ENCODE measurements at places on chromosomes 3 and 15.

DNA sequence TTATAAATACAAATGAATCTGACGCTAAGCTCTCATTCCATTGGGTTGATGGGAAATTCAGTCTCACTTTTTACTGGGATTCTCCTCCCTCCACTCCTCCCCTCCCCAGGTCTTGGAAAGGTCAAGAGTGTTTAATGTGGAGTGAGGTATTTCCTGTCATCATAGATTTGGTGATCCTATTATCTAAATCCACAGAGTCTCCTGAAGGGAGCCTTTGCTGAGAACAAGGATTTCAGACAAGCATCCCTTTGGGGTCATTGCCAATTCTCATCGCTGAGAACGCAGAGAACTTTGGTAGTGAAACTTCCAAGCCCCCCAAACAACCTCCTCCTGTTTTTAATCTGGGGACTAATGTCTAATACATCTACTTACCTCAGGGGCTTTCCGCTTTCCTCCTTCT is 297.9 kb downstream of the OTOL1 start:
- no peak overlapping the region for H3K27ac ChIP-seq
- H3K36me3 ChIP-seq = no peaks in the 10 kb centered on the region
- no peak for DNase-seq
- H3K4me3 ChIP-seq = no peak overlapping the region
- no peaks in the 10 kb centered on the region for H3K4me1 ChIP-seq
- H3K27me3 ChIP-seq = no peaks in the 10 kb centered on the region

DNA sequence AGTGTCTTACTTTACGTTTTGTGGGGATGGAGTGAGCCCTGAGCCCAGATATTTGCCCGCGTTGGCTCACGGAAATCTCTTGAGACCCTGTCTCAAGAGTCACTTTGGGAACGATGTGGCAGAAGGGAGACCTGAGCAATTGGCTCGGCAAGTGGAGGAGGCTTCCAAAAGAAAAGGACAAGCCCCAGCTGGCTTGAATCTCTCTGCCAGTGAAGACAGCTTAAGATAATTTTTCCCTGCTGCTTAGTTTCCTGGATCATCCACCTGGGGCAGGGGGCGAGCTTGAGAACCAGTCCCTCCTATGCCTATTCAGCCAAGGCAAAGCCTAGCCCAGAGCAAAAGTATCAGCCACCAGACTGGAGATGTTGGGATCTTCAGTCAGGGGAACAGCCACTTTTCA is 708 bp downstream of the SEC22A start:
- H3K27me3 ChIP-seq = no peaks in the 10 kb centered on the region
- H3K36me3 ChIP-seq = no peaks in the 10 kb centered on the region
- no peak for DNase-seq
- H3K27ac ChIP-seq = peak overlapping the region; percentile 95
- peak overlapping the region; percentile 75 for H3K4me3 ChIP-seq

DNA sequence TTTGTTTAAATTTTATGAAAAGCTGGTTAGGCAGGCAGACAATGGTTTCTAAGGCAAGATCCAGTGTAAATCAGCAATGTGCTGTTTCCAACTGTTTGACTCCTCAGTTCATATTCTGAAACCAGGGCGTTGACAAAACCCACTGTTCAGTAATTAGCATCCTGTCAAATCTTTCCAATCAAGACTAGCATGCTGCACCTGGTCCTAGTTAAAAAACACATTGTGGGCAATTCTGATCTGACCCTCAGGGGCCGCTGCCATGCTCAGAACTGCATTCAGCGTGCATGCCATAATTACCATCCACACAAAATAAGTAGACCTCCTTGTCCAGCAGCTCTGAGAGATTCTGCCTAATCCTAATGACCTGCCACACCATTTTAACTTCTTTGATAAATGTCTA is 20.9 kb upstream of the RBP1 start:
- H3K4me1 ChIP-seq = no peaks in the 10 kb centered on the region
- no peak overlapping the region for H3K4me3 ChIP-seq
- no peak overlapping the region for H3K27ac ChIP-seq

DNA sequence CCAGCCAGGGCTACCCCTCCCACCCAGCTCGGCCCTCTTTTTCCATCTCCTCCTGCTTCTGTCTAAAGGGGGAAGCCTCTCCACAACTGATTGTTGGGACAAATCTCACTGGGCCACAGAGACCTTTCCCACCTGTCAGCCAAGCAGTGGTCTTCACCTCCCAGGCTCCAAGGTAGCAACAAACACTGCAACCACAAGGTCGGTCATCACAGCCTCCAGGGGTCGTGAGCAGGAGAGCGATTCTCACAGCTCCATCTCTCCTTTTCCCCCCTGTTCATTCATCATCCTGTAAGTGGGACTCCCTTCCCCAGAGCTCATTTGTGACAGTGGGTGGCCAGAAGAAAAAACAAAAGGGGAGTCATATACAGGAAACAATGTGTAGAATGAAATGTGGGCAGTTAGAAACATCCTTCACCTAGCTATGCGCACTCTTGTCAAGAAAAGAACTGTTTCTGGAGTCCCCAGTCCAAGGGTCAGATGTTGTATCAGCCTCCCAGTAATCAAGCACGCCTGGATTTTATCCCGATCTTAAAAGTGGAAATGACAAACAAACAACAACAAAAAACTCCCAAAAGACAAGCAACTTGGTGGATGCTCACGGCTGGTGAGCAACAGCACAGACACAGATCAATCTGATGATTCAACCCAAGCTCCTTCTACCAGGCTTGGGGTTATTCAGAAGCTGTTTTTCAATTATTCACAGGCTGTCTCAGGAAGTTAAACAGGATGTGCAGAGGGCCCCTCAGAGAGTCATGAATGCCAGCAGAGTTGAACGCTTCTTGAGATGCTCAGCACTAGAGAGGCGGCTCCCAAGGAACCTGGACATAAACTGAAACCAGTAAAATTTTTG is 22.4 kb downstream of the LYZL4 start:
- H3K36me3 ChIP-seq = no peaks in the 10 kb centered on the region
- peaks cover 4% of the 10 kb centered on the region for H3K4me1 ChIP-seq
- H3K27me3 ChIP-seq = no peaks in the 10 kb centered on the region
- no peak for DNase-seq

- H3K27me3 ChIP-seq = no peaks in the 10 kb centered on the region
- H3K4me1 ChIP-seq = no peaks in the 10 kb centered on the region
- DNase-seq = no peak
- no peak overlapping the region for H3K27ac ChIP-seq
Measured at GRCh38 chr15:31975830-31976229, 54.5 kb upstream of the CHRNA7 start.

DNA sequence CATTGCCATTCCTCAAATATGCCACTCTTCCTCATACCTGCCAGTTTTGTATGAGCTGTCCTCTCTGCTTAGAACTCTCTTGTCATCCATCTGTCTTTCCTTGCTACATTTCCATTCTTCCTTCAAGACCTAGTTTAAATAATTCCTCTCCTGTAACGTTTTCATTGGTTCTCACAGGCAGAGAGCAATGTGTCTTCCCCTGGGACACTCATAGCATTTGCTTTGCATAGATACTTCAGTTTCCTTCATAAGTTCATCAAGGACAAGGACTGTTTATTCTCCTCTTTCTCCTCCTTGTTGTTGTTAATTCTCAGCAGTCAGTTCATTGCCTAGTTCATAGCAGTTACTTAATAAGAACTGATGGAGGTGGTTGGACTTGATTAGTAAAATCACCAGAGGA is 10.5 kb downstream of the NR2C2 start:
- no peak overlapping the region for H3K4me3 ChIP-seq
- H3K36me3 ChIP-seq = peaks cover 5% of the 10 kb centered on the region
- no peaks in the 10 kb centered on the region for H3K4me1 ChIP-seq
- H3K27me3 ChIP-seq = no peaks in the 10 kb centered on the region

GRCh38 chr15:37221671-37222145 is 121.4 kb upstream of the MEIS2 start:
- H3K36me3 ChIP-seq = no peaks in the 10 kb centered on the region
- no peak overlapping the region for H3K27ac ChIP-seq
- no peak for DNase-seq

- H3K4me3 ChIP-seq = no peak overlapping the region
- H3K4me1 ChIP-seq = peaks cover 57% of the 10 kb centered on the region
- H3K27ac ChIP-seq = peak overlapping the region; percentile 67
- DNase-seq = no peak
- H3K36me3 ChIP-seq = no peaks in the 10 kb centered on the region
Measured at GRCh38 chr15:60539016-60539415, 60.1 kb upstream of the ICE2 start.

- no peak for DNase-seq
- H3K27me3 ChIP-seq = no peaks in the 10 kb centered on the region
- no peaks in the 10 kb centered on the region for H3K36me3 ChIP-seq
- H3K27ac ChIP-seq = no peak overlapping the region
- H3K4me1 ChIP-seq = no peaks in the 10 kb centered on the region
Measured at GRCh38 chr15:27669641-27670040, 429.5 kb downstream of the OCA2 start.

DNA sequence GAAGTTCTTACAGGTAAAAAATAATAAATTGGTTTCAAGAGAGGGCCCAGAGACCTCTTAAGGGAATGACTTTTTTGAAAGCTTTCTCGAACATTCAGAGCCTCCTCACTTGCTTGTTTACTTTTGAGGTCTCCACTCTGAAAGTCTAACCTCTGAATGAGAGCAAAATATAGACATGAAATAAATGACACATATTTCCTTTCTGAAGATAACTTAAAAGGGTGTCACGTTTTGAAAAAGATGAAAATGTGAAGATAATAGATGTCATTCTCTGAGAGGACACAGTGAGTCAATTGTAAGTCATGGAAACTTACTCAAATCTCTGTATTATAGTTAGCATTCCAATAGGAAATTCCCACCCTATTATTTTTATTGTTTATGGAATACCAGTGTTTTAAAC is 44.6 kb downstream of the HACD2 start:
- H3K36me3 ChIP-seq = no peaks in the 10 kb centered on the region
- no peak for DNase-seq
- H3K27ac ChIP-seq = no peak overlapping the region
- no peaks in the 10 kb centered on the region for H3K4me1 ChIP-seq
- no peak overlapping the region for H3K4me3 ChIP-seq
- no peaks in the 10 kb centered on the region for H3K27me3 ChIP-seq

- H3K4me3 ChIP-seq = no peak overlapping the region
- peaks cover 6% of the 10 kb centered on the region for H3K4me1 ChIP-seq
- peaks cover 6% of the 10 kb centered on the region for H3K27me3 ChIP-seq
- DNase-seq = no peak
- no peak overlapping the region for H3K27ac ChIP-seq
- no peaks in the 10 kb centered on the region for H3K36me3 ChIP-seq
Measured at GRCh38 chr15:40243126-40243810, 4.4 kb downstream of the PAK6 start.

DNA sequence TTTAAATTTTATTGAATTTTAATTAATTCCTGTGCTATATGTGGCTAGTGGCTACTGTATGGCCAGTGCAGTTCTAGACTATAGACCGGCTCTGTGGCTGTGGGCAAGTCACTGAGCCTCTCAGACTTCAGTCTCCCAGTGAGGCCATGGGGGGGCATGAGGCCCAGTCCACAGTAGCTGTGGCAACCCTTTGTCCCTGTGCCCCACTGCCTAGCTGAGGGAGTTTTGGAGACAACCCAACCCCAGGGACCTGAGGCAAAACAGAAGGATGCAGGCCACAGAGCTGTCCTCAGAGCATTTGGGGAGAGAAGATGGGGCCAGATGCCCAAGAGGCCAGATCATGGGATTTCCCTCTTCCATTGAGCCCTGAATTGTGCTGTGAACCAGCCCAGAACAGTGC is 18.9 kb upstream of the POC1A start:
- no peak for DNase-seq
- no peaks in the 10 kb centered on the region for H3K4me1 ChIP-seq
- H3K27ac ChIP-seq = no peak overlapping the region
- no peak overlapping the region for H3K4me3 ChIP-seq

GRCh38 chr3:28134792-28135375 is 106.5 kb upstream of the CMC1 start:
- no peak for DNase-seq
- no peaks in the 10 kb centered on the region for H3K4me1 ChIP-seq
- H3K36me3 ChIP-seq = no peaks in the 10 kb centered on the region
- no peak overlapping the region for H3K4me3 ChIP-seq

DNA sequence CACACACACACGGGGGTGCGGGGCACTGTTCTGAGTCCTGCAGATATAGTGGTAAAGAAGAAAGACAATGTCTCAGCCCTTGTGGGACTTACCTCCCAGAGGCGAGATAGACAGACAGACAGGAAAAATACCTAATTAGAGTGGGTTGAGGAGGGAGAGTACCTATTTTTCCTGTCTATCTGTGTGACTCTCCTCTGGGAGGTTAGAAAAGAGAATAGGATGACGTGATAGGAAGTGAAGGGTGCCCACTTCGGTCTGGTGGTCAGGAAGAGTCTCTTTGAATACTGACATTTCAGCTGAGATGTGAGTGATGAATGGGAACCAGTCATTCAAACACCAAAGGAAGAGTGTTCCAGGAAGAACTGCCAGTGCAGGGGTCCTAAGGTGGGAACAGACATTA is 4.1 kb upstream of the APOD start:
- H3K27ac ChIP-seq = no peak overlapping the region
- peaks cover 2% of the 10 kb centered on the region for H3K4me1 ChIP-seq
- no peak for DNase-seq

- H3K36me3 ChIP-seq = no peaks in the 10 kb centered on the region
- H3K4me1 ChIP-seq = no peaks in the 10 kb centered on the region
- H3K27me3 ChIP-seq = no peaks in the 10 kb centered on the region
- no peak for DNase-seq
- H3K4me3 ChIP-seq = no peak within 1 kb of the TSS
- no peak within 1 kb of the TSS for H3K27ac ChIP-seq
Measured at GRCh38 chr3:186717039-186717457, at the start of gene KNG1. Gene KNG1 (plus strand): TSS chr3:186717359. CDS start chr3:186717543, 184 bp downstream.
